ENCODE measurements at places on chromosomes 3 and 15. TPM values are rescaled to one million over a fixed set of nuclear protein-coding genes. Genes with fewer than 3 reads are reported as not detected.

The TM6SF1 gene
- total RNA-seq: 4.2 TPM

The PPP1R14D gene
- total RNA-seq: not detected

The CATSPER2 gene
- total RNA-seq: 0.15 TPM

The CCDC13 gene
- 1.2 TPM for total RNA-seq

The TM4SF1 gene
- total RNA-seq: 155 TPM

The CLDN16 gene
- not detected for total RNA-seq

The BDH1 gene
- total RNA-seq: 10.1 TPM

The CKMT1A gene
- not detected for total RNA-seq

The CD86 gene
- total RNA-seq: not detected

The GOLGA8T gene
- total RNA-seq: not detected

The MST1R gene
- 0.50 TPM for total RNA-seq

The IL12A gene
- total RNA-seq: 4.5 TPM

The MORC1 gene
- not detected for total RNA-seq

The PIGB gene
- 8.2 TPM for total RNA-seq

The CTSH gene
- total RNA-seq: 9.4 TPM

The ST3GAL6 gene
- 0.74 TPM for total RNA-seq

The ECE2 gene
- not detected for total RNA-seq

The FEZF2 gene
- not detected for total RNA-seq

The TMF1 gene
- total RNA-seq: 17.1 TPM

The GP9 gene
- not detected for total RNA-seq

The LEKR1 gene
- 0.45 TPM for total RNA-seq

The TRAT1 gene
- not detected for total RNA-seq

The MASP1 gene
- total RNA-seq: 1.8 TPM

The PRTG gene
- 4.2 TPM for total RNA-seq

The EAF2 gene
- total RNA-seq: 1.5 TPM

The CLEC3B gene
- total RNA-seq: 23.4 TPM

The KLF15 gene
- total RNA-seq: 3.3 TPM

The DPPA2 gene
- not detected for total RNA-seq

The TPRG1 gene
- total RNA-seq: not detected

The ZMYND10 gene
- 1.3 TPM for total RNA-seq

The CHST2 gene
- 23.2 TPM for total RNA-seq

The FBXO40 gene
- not detected for total RNA-seq

The PLA2G4E gene
- total RNA-seq: not detected

The SLC38A3 gene
- not detected for total RNA-seq

The ZBTB20 gene
- 4.9 TPM for total RNA-seq

All from bronchus fibroblast of lung (primary cell).